ENCODE measurements at places on chromosomes 4 and X. TPM values are rescaled to one million over a fixed set of nuclear protein-coding genes. Genes with fewer than 3 reads are reported as not detected.

Gene TLR8
- total RNA-seq, result 0.65 TPM

DNA sequence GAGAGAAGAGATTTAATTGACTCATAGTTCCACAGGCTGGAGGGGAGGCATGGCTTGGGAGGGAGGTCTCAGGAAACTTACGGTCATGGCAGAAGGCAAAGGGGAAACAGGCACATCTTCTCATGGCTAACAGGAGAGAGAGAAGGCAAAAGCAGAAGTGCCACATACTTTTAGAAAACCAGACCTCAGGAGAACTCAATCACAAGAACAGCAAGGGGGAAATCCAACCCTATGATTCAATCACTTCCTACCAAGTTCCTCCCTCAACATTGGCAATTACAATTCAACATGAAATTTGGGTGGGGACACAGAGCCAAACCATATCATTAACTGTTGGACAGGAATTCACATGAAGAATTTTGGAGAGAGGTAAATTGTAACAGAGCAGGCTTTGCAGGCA is 485.3 kb upstream of the PITX2 start:
- DNase-seq, result no peak

Gene GPC4
- 3.6 TPM for total RNA-seq

Gene CPZ
- total RNA-seq, result 0.30 TPM

- DNase-seq, result no peak
These were observed 467.9 kb downstream of the PCDH11X start for GRCh38 chrX:92247076-92247475.

Gene ARR3
- total RNA-seq, result not detected

GRCh38 chr4:101604976-101605375 is 185.6 kb upstream of the BANK1 start:
- no peak for DNase-seq

DNA sequence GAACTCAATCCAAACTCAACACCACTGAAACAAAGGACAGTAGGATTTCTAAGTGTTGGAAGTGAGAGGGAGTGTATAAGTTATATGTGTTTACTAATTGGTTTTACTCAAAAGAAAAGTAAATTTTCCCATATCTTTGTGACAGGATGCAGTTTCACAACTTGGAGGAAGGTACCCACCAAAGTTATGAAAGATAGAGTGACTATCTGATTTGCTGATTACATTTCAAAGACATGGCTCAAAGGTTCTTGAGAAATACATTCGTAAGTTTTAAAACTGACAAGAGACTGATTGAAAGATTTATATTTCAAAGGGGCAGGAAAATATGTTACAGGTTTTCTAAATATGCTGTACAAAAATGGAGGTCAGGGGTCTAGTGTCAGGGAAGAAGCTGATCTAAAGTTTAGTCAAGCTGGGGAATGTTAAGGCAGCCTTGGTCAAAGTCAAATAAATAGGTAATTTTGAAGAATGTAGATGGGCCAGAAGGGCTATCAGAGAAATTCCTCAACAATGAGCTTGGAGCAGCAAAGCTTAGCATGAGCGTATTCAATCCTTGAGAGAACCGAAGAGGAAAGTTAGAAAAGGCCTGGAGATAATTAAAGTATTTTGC is 9.7 kb upstream of the COMMD8 start:
- no peak for DNase-seq

DNA sequence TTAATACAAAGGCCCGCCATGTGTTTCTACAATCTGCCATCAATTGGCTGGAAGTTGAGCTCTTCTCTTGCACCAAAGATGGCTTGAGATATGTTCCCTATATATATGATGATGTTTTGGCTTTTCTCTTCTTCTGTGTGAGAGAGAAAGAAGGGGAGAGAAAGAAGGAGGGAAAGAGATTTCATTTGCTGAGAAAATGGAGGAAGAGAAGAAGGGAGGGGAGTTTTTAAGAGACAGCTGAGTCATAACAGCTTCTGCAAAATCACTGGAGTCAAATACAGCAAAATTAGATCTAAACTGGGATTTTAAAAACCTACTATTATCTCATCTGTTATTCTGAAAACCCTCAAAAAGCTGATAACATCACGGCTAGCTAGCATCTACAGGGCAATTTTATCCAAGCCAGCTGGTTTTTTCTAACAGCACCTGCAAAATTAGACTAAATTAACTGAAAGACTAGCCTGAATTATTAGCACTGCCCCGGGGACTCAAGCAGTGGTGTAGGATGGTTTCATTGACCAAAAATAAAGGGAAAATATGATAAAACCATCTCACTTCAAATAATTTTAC is 647.6 kb upstream of the ACTRT1 start:
- no peak for DNase-seq

Gene HERC6
- 10.0 TPM for total RNA-seq

- DNase-seq, result no peak
These were observed 110.2 kb downstream of the SLC4A4 start for GRCh38 chr4:71449040-71449439.

GRCh38 chr4:15996773-15997172 is 33.8 kb upstream of the FGFBP2 start:
- DNase-seq, result no peak

Gene DCAF8L2
- total RNA-seq, result not detected

Gene CXCL5
- 0.16 TPM for total RNA-seq

GRCh38 chr4:160034501-160034900 is 931.6 kb downstream of the RAPGEF2 start:
- no peak for DNase-seq

DNA sequence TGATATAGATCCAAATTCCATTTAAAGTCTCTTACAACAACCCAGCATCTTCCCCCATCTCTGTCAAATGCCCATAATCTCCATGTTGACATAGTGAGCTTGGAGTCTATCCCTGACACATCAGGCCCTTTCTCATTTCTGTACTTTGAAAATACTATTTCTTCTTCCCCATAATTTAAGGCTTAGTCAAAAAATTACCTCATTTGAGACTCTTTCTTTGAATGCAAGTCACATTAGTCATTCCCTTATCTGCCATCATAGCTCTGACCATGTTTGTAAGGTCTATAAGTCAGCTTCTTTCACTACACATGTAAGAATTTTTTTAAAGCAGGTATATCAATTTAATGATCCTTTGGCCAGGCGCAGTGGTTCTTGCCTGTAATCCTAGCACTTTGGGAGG is 99.9 kb downstream of the DDX60 start:
- DNase-seq, result no peak

Gene ARHGAP36
- total RNA-seq, result 0.24 TPM

DNA sequence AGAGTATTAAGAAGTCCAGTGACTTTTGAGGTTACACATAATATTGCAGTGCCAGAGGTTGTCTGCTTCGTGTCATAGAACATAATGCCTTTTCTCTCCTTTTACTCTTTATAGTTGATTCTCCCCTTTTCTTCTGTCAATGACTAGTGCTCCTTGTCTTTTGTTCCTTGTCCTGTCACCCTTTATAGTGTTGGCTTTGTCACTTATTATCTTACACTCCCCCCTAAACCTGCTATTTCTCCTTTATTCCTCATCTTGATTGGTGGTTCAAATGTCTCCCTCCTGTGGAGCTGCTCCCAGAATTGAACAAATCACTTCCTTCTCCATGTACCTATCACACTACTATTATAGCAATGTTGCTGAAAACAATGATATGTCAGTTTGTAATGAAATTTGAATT is 856.6 kb upstream of the GRID2 start:
- no peak for DNase-seq

DNA sequence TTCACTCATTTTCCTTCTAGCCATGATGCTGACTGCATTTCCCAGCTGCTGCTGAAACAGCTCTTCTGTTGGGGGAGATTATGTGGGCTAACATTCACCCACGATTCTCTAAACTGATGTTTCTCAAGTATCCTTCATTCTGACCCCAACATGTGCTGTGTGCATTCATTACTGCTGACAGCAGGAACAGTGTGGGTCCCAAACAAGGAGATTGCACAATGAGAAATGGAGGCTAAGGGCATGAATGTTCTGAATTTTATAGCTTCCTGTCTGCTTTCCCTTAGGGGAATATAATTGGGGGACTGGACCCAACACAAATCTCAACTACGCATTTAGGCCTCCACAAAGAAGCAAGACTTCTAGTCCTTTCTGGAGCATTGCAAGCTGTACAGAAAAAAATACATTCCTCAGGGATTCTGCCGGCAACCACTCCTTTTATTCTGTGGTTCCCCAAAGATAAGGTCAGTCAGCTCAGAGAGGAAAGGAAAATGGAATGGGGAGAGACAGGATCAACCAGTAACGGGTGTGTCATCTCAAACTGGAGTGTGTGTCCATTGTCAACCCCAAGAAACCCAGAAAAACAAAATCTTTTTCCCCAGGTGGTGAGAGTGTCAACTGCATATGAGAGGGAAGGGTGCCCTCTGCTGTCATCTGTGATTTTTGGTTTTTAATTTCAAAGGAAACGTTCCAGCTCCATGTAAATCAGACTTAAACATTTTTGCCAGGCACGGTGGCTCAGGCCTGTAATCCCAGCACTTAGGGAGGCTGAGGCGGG is 81.5 kb upstream of the EGFL6 start:
- DNase-seq, result no peak

Gene ART3
- total RNA-seq, result 57.0 TPM

Gene F11
- 0.35 TPM for total RNA-seq

DNA sequence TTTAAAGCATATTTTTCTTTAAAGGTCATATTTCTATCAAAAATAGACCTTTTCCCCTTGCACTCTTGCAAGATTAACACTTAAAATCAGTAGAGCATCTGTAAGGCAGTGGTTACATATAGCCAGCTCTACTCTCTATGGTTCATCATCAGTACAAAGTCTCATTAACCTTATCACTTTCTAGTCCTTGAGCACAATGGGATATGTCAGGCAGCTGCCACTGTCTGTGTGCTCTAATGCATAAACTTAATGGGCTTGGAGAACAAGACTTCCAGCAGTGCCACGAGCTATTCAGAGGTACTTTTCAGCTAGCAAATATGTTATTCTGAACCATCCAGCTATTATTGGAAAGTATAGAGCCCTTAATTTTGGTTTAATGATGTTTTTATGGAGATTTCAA is 393.7 kb downstream of the GASK1B start:
- no peak for DNase-seq

Gene SPATA4
- 0.22 TPM for total RNA-seq

- no peak for DNase-seq
These were observed 7.6 kb upstream of the KLHL2 start for GRCh38 chr4:165199722-165200121.

Gene SSX4
- total RNA-seq, result not detected

DNA sequence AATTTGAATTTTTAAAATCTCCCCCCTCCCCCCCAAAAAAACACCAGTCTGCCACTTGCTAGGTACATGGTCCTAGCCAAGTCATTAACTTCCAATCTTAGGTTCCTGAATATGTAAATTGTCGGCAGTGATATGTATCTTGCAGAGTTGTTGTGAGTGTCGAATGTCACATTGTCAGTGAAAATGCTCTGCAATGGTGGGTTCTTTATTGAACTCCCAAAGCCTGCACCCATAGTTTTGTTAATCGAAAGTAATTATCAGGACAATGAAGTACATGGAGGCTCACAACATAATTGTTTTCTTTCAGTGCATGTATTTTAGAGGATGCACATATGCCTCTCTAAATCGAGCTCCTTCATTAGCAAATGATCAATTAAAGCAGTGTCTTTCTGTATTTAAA is 185.6 kb upstream of the S100G start:
- no peak for DNase-seq

- DNase-seq, result no peak
These were observed 88.5 kb downstream of the HADH start for GRCh38 chr4:108078024-108078733.

DNA sequence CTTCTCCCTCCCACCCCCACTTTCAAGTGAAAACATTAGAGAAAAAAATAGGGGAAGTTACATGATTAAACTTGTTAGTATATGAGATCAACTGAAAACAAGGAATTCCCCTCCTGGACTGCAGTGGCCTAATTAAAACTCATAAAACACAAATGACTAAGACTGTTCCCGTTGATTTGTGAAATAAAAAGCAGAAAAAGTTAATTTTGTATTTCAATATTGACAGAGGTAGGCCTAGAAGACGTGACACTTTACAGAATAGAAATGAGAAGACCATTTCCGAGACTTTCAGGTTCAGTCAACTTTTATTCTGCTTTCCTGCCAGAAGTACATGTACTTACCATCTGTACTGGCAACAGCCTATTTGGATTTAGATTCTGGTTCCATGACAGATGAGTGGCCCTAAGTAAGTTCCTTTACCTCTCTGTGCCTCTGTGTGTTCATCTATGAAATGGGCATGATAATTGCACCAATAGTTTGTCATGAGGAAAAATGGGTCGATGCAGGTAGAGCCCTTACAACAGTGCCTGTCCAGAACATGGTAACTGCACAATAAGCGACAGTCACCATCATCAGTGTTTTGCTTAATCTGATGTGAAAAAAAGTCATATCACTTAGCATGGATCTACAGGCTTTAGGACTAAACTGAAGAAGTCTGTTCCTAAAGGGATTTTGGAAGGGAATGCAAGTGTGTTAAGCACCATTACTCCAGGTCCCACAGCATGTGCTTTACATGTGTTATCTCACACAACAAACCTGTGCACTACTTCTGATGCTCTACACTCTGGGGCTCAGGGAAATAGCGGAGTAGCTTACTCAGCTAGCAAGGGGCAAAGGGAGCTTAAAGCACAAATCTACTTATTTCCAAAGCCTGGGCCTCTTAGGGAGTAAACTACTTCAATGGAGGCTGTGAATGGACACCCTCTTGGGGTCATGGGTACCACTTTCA is 562.3 kb upstream of the DIPK2B start:
- no peak for DNase-seq

GRCh38 chr4:184762100-184762499 is 28.2 kb upstream of the CENPU start:
- DNase-seq, result no peak

Gene CYBB
- total RNA-seq, result 9.8 TPM

- DNase-seq, result no peak
These were observed 1034.8 kb downstream of the PDHA2 start for GRCh38 chr4:96874657-96875056.

- DNase-seq, result no peak
These were observed 76.0 kb downstream of the AFF2 start for GRCh38 chrX:148576396-148576795.
